ENCODE measurements at places on chromosomes 1 and 21.

DNA sequence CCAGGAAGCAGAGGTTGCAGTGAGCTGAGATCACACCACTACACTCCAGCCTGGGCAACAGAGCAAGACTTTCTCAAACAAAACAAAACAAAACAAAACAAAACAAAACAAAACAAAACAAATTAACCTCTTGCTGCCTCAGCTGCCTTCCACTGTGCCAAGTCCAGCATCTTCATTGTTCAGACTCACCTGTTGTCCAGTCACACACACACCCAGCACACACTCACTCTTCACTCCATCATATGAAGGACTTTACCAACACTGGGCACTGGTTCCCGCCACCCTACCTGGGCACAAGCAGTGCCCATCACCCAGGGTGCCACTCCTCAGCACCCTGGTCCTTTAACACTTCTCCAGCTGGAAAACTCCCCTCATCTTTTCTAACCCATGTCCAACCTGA is 14.6 kb downstream of the PYCR2 start:
- DNase-seq: no peak

DNA sequence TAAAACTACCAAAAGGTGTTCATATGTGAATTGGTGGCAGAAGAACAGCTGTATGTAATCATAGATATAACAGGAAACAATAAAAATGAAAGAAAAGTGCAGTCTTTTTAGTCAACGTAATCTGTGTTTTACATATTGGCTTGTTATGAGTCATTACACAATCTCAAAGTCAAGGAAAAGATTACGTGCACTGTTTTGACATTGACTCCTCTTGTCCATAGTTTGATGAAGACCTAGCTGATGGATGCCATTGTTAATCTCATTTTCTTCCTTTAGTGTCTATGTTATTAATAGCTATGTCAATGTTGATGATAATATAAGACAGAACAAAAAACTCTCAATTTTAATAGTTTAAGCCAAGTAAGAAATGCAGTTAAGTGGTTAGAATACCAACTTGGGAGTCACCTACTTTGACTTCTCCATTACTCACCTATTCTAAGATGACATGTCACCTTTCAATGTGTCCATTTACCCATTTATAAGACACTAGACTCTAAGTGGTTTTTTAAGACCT is 84.5 kb upstream of the SAMSN1 start:
- no peak for DNase-seq

DNA sequence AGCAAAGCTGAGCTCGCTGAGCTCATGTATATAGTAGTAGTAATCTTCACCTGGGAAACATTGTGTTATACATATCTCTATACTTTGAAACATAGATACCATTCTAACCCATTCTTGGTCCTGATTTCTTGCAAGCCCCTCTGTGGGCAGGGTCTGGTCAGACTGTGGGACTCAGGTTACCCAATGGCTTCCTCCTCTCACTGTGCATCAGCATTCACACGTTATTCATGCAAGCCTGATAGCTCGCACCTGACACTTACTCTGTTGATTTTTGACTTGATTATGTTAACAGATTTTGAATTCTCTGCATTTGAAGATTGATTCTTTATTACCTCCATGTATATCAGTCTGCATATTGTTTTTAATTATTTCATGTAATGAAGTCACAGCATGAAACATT is 1.3 kb downstream of the GBP7 start:
- DNase-seq: no peak

DNA sequence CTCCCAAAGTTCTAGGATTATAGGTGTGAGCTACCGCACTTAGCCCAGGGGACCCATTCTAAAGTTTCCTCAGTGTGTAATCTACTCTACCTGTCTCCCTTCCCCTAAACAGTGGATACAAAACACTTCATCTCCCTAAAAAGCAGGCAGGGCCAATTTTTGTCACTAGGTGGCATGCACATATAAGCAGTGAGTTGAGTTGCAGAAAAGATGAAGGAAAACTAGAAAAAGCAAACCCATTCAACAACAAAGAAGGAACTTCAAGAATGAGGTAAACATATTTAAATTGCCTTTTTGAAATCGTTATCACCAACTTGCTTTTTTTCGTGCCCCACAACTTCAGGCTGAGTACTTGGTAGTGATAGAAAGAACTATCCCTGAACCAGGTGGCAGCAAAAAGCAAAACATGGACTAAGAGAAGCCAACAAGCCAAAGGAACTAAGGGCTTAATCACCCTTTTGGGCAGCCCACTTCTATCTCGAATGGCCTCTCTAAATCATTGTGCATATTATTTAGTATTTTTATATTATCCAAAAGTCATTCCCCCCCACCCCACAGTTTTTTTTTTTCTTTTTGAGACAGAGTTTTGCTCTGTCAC is 19.7 kb upstream of the ALDH9A1 start:
- no peak for DNase-seq

DNA sequence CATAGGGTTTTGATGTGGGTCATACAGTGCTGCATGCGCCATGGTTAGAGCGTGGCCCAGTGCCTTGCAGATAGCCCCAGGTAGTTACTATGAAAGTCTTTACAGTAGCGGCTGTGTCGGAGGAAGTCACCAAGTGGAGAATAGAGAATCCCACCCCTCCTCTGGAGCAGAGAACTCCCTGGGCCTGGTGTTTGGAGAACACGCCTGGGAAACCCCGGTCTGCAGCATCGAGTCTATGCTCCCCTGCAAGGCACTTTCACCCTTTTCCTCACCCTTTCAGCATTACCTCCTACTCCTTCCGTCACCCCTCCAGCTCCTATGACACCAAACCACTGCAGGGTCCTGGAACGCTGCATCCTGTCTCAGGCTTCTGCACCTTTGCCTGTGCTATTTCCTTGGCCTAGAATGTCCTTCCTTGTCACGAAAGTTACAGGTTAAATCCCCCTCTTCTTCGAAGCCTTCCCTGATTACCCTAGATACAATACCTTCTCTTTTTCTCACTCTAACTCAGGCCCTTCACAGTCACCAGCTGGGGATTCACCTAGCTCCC is 2.7 kb upstream of the SLC1A7 start:
- no peak for DNase-seq

DNA sequence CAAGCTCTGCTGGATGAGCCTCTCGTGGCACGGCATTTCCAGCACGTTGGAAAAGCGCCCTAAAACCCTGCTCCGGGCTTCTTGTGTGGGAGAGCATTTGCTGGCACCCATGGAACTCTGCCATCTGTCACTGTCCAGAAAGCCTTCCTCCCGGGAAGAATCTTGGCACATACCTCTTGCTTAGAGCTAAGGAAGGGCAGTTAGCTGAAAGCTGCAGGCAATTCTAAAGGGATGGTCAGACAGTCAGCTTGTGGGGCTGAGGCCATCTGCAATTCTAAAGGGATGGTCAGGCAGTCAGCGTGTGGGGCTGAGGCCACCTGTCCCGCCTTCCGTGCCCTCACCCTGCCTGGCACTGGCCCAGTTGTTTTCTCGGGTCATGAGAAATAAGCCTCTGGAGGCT is 139.0 kb upstream of the TMEM51 start:
- no peak for DNase-seq

- no peak for DNase-seq
These were observed 172.4 kb downstream of the PSMG1 start for GRCh38 chr21:39010629-39011404.

DNA sequence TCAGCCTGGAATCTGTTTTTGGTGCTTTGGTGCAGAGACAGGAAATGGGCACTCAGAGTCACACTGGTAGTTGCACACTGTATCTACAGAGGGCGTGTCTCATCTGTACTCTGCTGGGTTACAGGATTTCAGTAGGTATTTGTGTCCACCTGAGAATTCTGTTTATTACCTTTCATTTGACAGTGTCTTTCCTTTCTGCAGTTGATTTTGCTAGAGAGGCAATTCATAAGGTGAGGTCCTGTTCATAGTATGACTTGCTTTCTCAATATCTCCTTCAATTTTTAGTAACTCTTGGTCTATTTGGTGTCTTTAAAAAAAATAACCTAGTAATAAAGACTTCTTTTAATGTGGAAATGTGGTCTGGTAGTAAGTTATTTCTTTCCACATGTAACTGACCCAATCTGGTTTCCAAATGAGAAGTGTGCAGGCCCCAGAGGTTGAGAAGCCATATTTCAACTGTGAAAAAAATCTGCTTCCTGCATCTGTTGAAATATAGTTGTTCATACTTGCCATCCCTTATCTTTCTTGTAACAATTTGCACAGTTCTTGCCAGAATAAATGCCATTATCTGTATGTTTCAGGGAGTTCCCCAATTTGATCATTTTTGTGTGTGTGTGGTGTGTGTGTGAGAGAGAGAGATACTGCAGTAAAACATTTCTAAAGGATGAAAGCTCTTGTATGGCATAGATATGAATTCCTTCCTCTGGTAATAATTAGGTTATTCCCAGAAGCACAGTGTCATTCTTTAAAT is 78.4 kb upstream of the DNAJC6 start:
- no peak for DNase-seq

DNA sequence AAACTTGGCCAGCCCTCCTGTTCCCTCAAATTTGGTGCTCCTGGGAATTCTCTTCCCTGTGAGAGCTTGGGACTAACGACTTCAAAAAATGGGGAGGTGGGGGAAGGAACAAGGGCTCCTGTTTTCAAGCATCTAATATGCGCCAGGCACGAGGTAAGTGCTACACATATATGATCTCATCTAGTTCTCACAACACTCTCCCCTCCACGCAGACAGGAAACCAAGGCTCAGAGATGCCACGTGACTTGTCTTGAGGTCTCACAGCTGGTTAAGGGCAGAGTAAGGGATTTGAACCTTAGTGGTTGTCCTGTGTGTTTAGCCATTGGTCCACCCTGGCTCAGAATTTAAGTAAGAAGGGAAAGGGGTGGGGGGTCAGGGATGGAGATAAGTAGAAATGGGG is 125.9 kb downstream of the DMRTB1 start:
- peak; percentile 37 for DNase-seq

DNA sequence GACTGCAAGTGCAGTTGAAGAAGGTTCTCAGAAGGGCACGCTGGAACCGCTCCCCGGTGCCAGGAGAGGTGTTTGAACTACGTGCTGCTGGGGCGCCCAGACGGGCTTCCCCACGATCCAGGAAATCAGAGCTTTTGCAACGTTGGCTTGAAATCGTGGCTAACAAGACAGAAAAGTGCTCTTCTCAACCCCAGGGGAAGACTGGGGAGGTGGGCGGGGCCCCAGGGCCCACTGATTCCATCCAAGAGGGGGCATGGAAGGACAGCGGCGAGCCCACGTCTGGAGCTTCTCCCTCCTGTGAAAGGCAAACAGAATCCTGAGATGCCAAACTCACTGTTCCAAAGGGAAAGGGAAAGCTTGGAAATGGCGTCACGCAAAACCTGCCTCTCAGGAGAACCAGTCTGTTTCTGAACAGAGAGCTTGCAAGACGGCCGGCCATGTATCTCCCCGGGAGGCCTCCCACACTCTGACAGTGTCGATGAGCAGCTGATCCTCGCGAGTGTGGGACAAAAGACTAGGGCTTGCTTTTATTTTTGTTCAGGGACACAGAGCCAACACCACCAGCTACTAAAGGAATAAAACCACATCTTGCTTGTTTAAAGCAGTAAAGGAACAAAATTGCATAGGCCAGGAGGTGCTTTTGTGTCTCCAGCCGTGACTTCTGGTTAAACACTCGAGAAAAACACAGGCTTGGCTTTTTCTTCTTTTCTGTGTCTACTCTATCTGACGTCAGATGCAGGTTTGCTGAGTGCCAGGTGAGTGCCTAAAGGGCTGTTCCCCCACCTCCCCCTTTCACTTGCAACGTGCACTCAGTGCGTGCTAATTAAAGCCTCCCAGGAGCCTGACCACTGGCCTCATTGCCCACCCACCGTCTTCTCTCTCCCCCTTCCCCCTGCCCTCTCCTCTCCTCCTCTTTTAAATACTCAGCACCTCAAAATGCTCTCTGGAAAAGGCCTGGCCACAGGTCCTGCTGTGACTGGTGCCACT is 41.5 kb downstream of the LRRC3 start:
- no peak for DNase-seq

GRCh38 chr1:226584164-226584563 is 35.6 kb downstream of the STUM start:
- DNase-seq: no peak

DNA sequence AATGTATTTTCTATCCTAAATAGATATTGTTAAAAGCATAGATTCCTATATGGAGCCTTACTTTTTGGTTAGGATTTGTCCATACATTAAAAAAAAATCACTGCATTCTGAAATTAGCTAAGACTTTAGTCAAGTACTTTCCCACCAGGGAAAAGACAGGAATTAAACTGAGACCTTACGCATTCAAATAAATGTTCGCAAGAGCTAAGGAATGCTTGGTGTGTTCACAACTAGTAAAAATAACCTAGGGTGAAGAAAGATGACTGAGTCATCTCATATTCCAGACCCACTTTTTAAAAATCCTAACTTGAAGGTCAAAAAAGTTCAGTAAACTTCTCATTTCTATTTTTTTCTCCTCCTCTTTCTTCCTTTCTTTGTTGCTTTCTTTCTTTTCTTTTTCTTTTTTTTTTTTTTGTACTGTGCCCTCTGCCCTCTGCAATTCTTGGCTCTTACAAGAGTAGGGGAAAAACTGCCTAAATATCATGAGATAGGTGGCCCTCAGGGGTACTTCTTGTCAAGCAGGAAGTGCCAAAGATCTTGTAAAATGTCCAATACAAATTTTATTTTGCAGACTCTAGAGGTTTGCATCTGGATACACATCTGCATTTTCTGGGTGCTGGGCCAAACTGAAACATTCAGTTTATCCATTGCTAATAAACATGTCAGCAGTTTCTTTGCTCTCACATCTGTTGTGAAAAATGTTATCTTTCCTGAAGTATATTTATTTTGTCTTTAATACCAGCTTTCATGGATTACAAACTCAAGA is 121.4 kb upstream of the GORAB start:
- no peak for DNase-seq

DNA sequence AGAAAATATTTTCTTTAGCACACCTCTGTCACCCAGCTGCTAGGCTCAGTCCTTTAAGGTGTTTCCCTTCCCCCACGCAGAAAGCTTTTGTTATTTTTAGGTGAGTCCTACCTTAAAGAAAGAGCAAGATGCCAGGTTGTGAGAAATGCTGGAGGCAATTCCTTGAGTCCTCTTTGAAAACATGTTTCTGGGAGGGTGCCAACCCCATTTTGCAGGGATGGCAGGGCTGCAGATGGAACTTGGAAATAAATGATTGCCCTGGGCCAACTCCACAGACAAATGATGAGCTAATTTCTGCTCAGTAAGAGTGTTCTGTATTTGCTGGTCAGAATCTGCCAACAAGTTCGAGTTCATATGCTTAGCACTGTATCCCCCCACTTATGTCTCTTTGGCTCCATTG is 119.2 kb upstream of the RAB3GAP2 start:
- DNase-seq: no peak

GRCh38 chr1:47727697-47728085 is 269.5 kb downstream of the TRABD2B start:
- no peak for DNase-seq

DNA sequence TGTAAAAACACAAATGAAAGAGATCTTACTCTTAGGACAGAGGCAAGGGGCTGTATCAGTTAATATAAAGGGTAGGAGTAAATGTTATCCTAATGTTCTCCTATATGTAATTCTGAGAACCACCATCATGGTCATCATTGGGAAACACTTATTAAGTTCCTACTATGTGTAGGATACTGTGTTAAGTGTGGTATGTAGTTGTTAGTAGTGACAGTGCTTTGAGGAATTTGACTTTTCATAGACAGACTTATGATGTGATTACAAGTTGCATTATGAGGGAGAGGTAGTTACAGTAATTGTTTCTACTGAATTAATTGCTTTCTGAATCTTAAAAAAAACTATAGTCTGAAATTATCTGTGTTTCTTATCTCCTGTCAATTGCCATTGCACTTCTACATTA is 51.8 kb upstream of the PGD start:
- DNase-seq: no peak

- DNase-seq: no peak
These were observed 146.3 kb upstream of the DNAH14 start for GRCh38 chr1:224783006-224783651.

Measured in activated T-cell treated with anti-CD3 and anti-CD28 coated beads, Interleukin-2, amount 50 U/mL, for 24 hours (primary cell).